ENCODE measurements at places on chromosomes 1 and 21.

- DNase-seq, result no peak
Observed at GRCh38 chr1:100076744-100077143, 56.0 kb downstream of the SASS6 start.

DNA sequence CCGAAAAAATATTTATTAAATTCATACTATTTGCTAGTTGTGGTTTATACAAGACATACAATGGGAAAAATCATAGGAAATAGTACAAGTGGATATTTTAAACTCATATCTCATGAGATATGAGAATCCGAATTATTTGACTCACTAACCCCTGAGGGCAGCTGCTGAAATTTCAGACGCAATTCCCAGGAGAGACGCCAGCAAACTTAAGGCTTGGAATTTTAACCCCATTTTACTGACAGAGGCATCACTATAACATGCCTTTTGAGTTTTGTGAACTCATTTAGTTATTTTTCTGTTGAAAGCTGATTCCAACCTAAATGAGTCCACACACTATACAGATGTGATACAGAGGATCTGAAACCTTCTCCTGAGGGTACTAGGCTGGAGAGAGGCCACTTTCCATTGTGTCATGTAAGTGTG, 5.9 kb upstream of the MROH9 start:
- DNase-seq, result no peak

GRCh38 chr1:7549277-7550161, 221.6 kb upstream of the VAMP3 start:
- no peak for DNase-seq

GRCh38 chr1:155085504-155086127, 7.0 kb downstream of the EFNA3 start:
- DNase-seq, result peak; percentile 53

DNA sequence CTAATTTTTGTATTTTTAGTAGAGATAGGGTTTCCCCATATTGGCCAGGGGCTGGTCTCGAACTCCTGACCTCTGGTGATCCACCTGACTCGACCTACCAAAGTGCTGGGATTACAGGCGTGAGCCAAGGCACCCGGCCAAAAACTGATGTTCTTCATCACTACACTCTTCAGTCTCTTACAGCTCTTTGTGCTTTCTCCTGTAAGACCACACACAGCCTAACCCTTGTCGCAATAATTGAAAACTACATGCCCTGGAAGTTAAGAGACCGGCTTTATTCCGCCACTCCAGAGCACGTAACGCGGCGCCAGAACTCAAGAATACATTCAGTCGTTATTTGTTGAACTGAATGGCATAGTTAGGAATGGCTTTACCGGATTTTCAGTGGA, 552 bp downstream of the GPATCH4 start:
- no peak for DNase-seq
